ENCODE measurements at places on chromosomes 6 and 20.

DNA sequence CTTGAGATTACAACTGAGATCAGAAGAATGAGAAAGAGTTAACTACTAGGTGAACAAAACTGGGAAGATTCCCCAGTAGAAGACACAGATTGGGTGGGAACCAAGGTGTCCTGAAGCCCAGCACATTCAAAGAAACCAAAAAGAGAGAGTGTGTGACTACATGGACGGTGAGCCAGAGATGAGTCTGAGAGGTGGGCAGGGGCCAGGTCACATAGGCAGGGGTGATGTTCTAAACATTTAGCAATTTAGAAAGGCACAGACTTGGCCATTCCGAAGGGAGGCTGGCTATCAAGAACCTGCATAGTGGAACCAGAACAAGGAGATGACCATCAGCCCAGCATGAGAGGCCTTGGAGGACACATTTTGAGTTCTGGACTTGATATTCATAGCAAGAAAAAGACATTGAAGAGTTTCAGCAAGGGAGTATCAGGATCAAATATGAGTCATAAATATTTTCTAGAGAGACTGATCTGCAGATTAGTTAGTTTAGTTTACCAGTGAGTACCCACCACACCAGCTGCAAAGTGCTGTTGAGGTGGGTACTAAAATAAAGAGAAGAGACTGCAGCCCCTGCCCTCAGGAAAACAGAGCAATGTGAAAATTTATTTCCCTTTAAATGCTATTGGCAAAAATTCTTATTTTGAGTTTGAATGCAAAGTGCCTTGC lies 340.5 kb upstream of the PRDM1 start:
- DNase-seq, result no peak

DNA sequence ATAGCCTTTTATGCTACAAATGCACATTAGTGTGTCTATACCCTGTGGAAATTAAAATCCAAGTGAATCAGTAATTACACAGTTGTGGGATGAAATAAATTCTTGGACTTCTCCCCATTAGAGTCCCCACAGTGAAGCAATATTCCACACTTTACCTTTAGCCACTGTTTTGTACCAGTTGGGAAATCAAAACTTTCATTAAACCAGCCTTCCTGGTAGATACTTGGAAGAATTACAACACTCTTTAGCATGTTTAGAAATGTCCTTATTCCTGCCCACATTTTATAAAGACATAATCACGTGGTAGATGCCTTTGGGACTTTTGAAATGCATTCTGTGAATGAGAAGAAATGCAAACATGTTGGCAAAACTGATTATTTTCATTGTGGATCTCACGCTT lies 49.0 kb upstream of the ANKEF1 start:
- DNase-seq, result no peak

- DNase-seq, result no peak
Measured at GRCh38 chr6:97205966-97206365, 77.0 kb downstream of the MMS22L start.

DNA sequence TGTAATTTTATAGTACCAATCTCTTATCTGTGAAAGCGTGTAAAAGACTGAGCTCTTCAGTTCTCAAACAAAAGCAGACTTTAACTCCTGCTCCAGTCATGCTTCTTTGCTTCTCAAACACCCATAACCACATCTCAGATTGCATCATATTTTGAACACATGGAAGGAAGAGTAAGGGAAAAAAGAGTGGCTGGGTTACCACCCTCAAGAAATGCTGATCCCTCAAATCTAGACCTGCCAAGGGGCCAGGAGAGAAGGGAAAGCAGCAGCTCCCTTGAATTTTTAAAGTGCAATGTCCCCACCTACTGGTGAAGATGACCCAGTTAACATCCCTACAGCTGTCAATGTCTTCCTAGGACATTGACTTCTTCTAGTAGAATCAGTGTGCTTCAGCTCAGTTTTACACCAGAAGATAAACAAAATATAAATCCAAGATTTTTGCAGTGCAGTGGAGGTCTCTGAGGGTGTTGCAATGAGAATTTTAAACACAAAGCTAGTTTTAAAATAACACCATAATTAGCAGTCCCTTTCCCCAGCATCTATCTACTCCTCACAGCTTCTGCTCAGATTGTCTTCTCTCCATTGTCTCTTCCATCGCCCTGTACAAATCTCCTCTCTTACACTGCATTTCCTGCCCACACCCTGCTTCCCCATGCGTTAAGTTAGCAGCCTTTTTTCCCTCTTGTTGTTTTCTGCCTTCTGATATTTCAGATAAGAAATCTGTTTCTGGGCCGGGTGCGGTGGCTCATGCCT lies 22.6 kb upstream of the HLA-DQB2 start:
- DNase-seq, result peak; percentile 34

DNA sequence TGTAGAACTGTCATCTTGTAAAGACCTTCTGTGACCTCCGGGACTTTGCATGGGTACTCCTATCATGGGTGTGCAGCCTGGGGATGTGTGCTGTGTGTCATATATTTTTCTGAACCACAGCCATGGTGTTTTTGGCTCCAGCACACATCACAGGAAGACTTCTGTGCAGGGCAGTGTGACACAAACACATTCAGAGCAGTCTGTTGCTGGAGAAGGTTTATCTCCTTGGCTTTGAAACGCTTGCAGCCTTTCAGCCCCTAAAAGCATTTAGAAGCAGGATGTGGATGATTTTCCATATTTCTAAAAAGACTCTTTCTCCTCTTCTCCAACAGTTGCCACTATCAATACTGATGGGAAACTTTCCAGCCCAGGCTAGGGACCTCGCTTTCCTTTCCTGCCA lies 221.6 kb upstream of the FOXA2 start:
- DNase-seq, result no peak

DNA sequence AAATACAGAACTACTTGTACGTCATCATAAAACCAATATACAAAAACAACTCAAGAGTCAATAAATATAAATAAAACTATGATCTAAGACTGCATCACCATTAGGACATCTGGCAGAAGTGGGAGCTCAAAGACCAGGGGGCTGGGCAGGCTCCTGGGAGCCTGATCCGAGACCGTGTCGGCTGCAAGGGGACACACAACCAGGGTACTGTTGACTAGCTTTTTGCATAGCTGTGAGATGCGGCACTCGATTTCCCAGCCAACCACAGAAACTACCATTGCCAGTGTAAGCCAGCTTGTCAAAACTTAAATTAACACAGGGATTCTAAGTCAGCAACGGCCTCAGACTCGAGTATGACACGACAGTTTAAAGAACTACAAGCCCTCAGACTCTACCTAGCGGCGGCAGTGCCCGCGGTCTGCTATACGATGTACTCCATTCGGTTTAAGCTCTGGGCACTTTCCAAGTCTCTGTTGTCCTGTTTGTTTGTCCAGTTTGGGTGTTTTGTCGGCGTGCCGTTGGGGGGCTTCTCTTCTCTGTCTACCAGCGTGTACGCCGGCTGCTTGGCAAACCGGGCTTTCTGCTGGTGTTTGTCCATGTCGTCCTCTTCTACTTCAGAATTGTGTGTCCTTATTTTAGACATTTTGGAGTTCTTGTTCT lies 34.6 kb downstream of the JAG1 start:
- DNase-seq, result no peak

DNA sequence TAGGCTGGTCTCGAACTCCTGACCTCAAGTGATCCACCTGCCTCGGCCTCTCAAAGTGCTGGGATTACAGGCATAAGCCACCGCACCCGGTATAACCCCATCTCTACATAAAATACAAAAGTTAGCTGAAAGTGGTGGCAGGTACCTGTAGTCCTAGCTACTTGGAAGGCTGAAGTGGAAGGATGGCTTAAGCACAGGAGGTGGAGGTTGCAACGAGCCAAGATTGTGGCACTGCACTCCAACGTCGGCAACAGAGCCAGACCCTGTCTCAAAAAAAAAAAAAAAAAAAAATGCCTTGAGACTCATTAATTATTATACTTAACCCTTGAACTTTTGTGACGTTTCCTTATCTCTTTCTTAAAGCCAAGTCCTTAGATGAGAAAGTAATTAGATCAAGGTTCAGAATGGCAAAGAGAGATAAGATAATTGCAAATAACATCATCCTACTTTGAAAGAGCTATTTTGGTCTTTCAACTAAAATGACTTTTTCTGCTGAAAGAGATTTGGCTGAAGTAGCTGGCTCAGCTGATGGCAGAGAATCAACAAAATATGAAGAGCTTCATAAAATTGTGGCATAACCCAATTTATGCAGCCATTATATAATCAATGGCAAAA lies 4.7 kb upstream of the SHLD1 start:
- no peak for DNase-seq

GRCh38 chr6:91864911-91865310 lies 1278.0 kb upstream of the MAP3K7 start:
- DNase-seq, result no peak

DNA sequence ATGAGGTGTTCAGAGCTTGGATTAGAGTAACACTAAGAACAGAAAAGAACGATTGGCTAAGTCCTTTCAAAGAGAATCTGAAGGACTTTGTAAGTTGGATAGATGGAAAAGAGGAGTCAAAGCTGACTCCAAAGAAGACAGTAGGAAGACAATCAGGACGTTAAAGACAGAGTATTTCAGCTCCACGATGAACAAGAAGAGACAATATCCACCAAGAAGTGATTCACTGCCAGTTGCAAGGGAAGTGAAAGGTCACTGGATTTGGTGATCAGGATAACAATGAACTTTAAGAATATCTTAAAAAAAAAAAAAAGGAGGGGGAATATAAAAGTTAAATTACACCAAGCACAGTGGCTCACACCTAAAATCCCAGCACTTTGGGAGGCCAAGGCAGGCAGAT lies 17.9 kb downstream of the REPS1 start:
- no peak for DNase-seq

- DNase-seq, result no peak
Measured at GRCh38 chr6:170186006-170186935, 104.6 kb downstream of the DLL1 start.

DNA sequence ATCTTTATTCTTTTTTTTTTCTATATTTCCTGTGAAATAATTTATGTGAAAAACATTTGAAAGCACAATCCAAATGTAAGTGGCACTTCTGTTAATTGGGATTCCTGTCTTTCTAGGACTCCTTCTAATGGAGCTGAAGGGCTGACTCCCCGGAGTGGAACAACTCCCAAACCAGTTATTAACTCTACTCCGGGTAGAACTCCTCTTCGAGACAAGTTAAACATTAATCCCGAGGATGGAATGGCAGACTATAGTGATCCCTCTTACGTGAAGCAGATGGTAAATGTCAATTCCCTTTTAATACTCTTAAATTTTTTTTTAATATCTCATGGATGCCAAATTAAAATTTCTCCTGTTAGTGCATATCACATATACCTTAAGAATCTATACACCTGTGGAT lies 35.0 kb downstream of the CDC5L start:
- DNase-seq, result no peak

DNA sequence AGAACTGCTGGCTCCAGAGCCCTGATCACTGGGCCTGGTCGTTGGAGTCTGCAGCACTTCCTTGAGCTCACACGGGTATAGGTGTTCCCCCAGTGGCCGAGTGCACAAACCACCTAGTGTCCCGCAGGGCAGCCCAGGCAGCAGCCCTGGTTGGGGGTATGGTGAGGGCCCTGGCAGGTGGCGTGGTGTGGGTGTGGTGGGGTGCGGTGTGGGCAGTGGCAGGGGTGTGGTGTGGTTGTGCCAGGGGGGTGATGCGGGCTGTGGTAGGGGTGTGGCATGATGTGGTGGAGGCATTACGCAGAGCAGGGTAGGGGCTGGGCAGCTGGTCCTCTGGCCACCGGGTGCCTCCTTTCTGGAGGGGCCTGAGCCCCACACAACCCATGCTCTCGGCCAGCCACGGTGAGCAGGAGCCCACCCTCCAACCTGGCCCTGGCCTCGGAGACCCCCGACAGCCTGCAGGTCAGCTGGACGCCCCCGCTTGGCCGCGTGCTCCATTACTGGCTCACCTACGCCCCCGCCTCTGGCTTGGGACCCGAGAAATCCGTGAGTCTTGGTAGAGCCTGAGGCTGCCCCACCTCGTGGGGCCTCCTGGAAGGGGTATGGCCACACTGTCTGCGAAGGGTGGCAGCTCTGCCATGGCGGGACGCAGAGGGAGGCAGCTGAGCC lies 20.5 kb downstream of the COL20A1 start:
- no peak for DNase-seq

- no peak for DNase-seq
Measured at GRCh38 chr6:38179300-38179699, 359.8 kb downstream of the ZFAND3 start.

DNA sequence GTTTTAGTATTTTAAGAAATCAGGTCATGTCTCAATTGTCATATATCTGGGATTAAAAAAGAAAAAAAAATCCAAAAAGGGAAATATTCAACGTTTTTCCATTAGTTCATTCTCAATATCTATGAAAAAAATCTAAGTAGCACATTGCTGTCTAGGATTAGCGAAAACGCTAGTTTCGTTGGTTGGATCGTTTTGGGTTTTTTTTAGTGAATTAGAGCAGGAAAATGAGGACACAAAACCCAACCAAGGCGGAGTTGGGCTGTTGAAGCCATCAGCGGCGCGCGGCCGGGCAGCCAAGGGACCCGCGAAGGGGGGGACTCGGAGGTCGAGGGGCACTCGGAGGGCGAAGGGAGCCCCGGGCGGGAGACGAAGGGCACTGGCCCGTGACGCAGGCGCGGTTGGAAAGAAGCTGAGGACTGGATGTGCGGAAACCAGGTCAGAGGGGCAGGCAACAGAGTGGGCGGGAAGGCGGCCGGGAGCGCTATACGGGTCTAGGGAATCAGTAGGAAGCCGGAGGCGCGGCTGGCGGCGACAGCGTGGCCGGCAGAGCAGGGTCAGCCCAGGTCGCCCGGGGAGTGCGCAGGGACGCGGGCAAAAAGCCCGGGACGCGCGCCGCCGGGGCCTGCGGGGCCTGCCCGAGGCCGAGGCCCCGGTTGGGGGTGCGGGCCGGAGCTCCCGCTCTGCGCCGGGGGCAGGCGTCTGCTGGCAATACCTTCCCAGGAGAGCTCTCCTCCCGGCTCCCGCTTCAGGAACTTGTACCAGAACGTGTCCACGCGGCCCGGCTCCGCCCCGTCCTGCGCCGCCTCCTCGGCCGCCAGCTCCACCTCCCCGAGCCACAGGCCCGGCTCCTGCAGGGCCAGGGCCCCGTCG lies 599 bp downstream of the EPM2A start:
- DNase-seq, result peak; percentile 58

DNA sequence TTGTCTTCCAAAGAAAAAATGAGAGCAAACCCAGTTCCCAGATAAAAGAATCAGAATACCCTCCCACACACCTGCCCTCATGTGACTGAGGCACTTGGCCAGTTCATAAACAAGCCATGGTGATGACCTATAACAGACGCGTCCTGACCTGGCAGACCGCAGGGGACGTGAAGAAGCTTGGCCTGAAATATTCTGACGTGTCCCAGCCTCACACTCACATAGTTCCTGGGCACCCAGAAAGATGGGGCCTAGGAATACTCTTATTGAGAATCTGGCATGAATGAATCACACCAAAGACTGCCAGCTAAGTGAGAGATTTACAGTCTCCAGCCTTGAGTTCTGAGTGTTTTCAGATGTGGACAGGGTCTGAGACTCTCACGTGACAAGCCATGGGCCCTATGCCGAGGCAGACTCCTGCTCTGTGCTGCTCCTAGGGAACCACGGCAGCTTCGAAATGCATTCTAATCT lies 17.2 kb upstream of the MAP3K4 start:
- no peak for DNase-seq

GRCh38 chr6:41442352-41442672 lies 103.9 kb upstream of the FOXP4 start:
- DNase-seq, result no peak

- no peak for DNase-seq
Measured at GRCh38 chr6:3938715-3939367, 89.7 kb downstream of the FAM50B start.

All from CD4-positive, alpha-beta T cell treated with Interferon gamma for 1 hour (primary cell).